Cardiac ventricle fibroblast (primary cell): ENCODE measurements at places on chromosomes 7 and 10. TPM values are rescaled to one million over a fixed set of nuclear protein-coding genes. Genes with fewer than 3 reads are reported as not detected.

Gene SRGN
- 245 and 294 TPM in 2 replicates for total RNA-seq

Gene GNGT1
- not detected in 2 replicates for total RNA-seq

Gene AOAH
- total RNA-seq, result not detected in 2 replicates

Gene TMEM176B
- not detected in 2 replicates for total RNA-seq

Gene VSTM2A
- not detected in 2 replicates for total RNA-seq

Gene HACD1
- total RNA-seq, result 2.1 and 8.5 TPM in 2 replicates

Gene TSPAN13
- 5.6 and 7.5 TPM in 2 replicates for total RNA-seq

Gene ANKRD61
- total RNA-seq, result not detected in 2 replicates

Gene LEP
- total RNA-seq, result not detected in 2 replicates

Gene PRSS37
- total RNA-seq, result not detected in 2 replicates

Gene AKR1D1
- total RNA-seq, result not detected in 2 replicates

Gene GBX1
- total RNA-seq, result not detected in 2 replicates
